ENCODE measurements at places on chromosomes 7 and 10.

DNA sequence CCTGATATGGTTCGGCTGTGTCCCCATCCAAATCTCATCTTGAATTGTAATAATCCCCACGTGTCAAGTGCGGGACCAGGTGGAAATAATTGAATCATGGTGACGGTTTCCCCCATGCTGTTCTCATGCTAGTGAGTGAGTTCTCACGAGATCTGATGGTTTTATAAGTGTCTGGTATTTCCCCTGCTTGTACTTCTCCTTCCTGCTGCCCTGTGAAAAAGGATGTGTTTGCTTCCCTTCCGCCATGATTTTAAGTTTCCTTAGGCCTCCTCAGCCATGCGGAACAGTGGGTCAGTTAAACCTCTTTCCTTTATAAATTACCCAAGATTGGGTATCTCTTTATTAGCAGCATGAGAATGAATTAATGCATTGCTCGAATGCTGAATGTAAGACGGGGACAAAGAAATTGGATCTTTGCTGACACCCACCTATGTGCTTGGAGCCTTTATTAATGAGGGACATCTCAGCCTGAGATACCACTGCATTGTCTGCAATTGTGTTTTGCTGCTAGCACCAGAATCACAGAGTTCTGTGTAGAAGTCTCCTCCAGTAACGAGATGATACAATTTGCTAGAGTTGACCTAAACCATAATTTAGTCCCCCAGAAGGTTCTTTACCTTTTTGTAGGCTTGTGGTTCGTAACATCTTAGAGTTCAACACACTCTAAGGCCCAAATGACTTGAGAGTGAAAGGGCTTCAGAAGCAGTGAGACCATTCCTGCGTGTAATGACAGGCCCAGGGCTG, 28.6 kb downstream of the SLC35B4 start:
- no peak for DNase-seq

GRCh38 chr10:44114441-44114840, 270.5 kb downstream of the CXCL12 start:
- no peak for DNase-seq

DNA sequence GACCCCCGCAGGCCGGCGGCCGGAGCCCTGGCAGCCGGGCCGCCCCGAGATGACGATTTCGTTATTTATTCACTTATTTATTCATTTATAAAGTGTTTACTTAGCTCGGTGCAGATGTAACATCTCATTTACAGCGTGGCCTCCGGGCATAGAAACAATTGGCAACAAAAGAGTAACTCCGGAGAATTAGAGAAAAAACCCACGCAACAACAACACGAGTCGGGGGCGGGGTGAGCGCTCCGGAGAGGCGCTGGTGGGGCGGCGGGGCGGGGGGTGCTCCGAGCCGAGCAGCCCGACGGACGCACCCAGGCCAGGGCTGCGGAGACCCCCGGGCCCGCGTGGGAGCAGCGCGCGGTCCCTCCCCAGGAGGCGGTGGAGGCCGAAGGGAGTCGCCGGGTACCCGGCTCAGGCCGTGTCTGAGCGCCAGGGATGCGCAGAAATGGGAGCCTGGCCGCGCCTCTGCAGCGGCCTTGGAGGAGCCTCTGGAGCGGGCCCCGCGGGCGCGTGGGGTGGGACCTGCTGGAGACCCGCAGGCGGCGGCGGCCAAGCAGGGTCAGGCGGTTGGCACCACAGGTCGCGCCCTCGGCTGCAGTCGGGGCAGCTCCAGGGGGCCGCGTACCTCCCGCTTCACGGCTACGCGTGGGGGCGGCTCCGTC, 14.3 kb downstream of the UNCX start:
- DNase-seq, result no peak

DNA sequence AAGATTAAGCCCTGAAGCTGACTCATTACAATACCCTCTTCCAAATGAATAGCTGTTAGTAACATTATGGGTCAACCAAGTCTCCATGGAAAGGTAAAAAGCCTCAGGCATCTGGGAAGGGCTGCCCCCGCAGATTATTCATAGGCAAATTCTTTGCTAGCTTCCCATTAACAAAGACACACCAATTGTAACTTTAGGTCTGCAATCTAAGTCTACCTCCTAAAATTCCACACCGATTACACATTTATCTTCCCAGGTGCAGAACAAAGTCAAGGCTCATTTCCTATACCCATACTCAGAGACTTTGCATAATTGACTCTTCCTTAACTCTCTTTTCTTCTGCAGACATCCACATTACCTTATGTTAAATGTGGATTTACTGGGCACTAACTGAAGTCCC, 826.3 kb upstream of the MBL2 start:
- DNase-seq, result no peak

DNA sequence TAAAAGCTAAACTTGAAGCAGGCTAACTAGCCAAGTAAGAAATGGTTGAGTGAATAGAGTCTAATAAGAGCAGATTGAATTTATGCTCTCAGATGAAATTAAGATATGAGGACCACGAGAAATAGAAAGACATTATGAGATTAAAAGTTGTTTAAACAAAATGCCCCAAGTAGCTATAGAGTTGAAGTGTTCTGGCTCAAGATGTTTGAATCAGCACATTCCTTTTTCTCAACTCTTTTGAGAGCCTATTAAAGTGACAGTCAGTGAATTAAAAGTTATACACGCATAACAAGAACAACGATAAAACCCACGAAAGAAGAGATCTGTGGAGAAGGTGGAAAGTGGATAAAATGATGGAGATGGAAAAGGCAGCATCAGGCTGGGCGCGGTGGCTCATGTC, 322.2 kb upstream of the ANKRD30A start:
- DNase-seq, result no peak
